ENCODE measurements at places on chromosomes 1 and 21.

GRCh38 chr1:18635891-18636595, 5.4 kb downstream of the PAX7 start:
- no peak for DNase-seq

GRCh38 chr1:53551428-53551995, 92.3 kb downstream of the DMRTB1 start:
- DNase-seq, result no peak

DNA sequence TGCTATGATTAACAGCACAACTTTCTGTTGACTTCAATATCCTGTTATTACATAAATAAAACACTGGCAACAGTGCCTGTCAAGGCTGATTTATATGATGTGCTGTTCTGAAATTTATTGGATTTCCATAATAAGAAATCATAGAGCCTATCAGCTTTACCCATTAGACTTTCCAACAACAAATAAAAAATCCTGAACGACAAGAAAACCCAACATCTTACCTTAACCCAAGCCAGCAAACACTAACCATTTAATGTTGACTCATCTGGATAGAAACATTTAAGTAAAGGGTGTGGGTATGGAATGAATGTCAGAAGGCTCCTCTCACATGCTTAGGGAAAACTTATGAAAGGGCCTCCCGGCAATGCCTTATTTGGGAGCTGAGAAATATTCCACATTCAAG, 165.1 kb downstream of the SLC45A1 start:
- DNase-seq, result no peak

DNA sequence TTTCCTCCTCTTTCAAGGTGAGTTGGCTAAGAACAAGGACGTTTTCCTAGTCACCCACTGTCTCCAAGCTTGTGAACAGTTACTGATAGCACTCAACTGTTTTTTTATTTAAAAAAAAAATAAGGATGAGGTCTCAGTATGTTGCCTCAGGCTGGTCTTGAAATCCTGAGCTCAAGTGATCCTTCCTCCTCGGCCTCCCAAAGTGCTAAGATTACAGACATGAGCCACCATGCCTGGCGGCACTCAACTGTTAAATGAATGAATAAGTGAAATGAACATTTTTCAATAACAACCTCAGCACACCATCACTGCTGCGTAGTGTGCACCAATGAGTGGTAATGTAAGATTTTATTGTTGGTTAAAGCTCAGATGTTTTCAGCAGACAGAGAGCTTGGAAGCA, 214.1 kb upstream of the NRIP1 start:
- no peak for DNase-seq

- DNase-seq, result no peak
Observed at GRCh38 chr1:154695985-154696384, 88.0 kb upstream of the ADAR start.

GRCh38 chr1:202343652-202344349, 2.1 kb upstream of the UBE2T start:
- DNase-seq, result no peak

DNA sequence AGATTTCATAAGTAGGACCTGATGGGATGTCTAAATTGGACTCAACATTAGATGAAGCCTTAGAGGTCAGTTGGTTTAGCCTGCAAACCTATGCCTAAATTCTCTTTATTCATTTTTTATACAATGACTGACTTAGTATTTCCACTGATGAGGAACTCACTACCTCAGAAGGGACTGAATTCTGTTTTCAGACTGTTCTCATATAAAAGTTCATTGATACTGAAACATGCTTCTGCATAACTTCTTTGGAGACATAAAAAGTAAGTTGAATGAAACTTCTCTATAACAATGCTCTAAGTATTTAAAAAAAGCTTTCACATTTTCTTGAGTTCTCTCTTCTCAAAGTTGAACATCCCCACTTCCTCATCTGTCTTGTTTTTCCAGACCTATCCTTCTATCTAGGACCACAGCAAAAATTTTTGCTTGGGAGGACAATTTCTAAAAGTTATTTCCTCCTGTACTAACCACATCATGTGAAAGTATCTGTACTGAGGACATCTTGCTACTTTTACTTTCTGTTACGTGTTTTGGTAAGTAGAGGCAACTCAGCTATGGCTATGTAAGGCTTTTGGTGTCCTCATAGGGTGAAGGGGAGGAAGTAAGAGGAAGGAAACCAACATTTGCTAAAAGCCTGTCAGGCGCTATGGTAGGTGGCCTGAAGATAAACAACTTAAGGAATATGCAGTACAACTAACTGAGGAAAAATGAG, 64.1 kb downstream of the USP24 start:
- no peak for DNase-seq

DNA sequence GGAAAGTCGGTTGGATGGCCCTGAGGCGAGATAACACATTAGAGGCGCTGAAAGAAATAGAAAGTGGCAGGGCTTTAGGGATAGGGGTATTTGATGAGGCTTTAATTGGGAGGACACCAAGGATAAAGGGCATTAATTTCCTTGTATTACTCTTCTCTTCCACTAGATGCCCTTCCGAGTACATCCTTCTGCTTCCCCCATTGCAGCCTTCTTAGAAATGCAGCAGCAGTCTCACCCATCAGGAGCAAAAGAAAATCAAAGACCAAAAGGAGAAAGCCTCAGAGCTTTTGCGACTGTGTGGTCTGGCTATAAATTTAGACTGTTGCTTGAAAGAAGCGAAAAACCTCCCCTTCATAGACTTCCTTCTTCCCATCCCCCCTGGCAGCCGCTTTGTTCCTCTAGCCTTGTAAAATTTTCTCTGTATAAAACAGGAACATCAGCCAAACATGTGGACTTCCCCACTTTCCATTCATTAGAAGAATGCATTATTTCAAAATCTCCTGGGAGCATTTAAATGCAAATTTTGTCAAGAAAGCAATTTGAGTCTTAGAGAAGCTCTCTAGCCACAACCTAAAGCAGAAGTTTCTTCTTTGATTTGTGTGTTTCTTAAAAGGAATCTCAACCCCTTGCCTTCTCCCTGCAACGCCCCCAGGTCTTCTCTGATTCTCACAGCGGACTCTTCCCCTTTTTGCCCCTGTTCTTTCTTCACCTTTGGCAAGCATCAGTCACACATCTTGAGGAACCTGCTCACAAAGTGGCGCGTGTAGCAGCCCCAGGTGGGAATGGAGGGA, 76.6 kb downstream of the NDUFS5 start:
- DNase-seq, result no peak

DNA sequence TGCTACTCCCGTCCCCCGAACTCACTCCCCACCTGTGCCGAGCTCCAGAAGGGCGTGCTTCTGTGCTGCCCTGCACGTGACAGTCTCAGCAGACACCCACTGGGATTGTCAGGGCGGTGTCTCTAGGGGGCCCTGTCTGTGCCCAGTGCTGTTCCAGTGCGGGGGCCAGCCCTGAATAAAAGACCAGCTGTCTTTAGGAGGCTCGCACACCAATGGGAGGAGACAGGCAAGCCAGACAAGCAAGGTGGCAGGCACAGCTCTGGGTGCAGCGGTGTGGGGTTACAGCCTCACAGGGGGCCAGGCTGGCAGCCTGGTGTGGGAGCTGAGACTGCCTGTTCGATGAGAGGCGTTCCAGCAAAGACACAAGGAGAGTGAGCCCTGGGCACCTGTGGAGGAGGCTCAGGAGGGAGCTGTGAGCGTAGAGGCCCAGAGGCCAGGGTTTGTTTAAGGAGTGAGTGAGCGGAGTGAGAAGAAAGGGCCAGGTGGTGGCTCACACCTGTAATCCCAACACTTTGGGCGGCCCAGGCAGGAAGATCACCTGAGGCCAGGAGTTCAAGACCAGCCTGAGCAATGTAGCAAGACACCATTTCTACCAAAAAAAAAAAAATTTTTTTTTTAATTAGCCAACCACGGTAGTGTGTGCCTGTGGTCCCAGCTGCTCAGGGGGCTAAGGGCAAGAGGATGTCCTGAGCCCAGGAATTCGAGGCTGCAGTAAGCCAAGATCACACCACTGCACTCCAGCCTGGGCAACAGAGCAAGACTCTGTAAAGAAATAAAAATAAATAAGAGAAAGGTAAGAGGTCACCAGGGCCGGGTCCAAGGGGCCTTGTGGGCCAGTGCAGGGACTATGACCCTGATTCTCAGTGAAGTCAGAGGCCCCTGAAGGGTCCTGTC, 48.2 kb upstream of the ARHGEF16 start:
- no peak for DNase-seq

GRCh38 chr1:234866007-234866866, 256.3 kb upstream of the IRF2BP2 start:
- no peak for DNase-seq

DNA sequence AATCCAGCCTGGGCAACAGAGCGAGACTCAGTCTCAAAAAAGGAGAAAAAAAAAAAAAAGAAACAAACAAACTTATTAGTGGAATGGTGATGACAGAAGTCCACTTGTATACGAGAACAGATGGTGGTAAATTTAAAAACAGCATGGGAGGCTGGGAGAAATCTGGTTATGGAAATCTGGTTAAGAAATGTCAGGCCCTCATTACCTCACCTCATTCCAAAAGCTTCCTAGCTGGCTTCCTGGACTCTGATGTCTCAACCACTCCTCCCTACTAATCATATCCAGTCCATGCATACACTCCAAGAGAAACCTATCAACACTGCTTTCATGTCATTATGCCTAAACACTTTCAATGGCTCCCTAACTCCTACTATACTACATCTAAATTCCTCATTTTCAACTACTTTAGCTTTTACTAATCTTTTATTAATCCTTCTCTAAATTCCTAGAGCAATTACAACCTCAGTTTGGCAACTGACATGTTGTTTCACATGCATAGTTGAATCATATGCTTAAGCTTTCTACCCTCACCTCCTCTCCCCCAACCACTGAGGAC, 52.9 kb downstream of the FOXJ3 start:
- no peak for DNase-seq

GRCh38 chr1:151059109-151060006, at the start of gene CDC42SE1:
Gene CDC42SE1 (minus strand): TSS chr1:151059622. CDS start chr1:151055730, 3,892 bp downstream.
- DNase-seq, result peak; percentile 76

- DNase-seq, result no peak
Observed at GRCh38 chr1:158163000-158163947, 17.4 kb upstream of the CD1D start.

- DNase-seq, result no peak
Observed at GRCh38 chr1:201207046-201207445, 16.4 kb downstream of the IGFN1 start.

DNA sequence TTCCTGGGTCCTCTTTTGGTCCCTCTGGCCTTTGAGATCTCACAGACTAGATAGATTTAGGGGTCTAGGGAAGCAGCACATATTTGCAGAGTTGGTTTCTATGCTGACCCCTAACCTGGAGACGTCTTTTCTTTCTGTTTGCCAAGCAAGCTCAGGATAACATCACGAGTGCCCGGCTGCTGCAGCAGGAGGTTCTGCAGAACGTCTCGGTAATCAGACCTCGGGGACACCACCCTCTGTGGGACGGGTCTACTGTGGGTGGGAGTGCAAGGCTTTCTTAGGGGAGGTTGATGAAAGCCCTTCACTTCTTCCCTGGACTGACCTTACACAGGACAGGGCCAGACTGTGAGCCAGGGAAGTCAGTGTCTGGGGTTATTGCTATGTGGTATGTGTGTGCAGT, 2.9 kb downstream of the IL24 start:
- no peak for DNase-seq

- no peak for DNase-seq
Observed at GRCh38 chr1:206631085-206631509, 4.2 kb upstream of the DYRK3 start.

DNA sequence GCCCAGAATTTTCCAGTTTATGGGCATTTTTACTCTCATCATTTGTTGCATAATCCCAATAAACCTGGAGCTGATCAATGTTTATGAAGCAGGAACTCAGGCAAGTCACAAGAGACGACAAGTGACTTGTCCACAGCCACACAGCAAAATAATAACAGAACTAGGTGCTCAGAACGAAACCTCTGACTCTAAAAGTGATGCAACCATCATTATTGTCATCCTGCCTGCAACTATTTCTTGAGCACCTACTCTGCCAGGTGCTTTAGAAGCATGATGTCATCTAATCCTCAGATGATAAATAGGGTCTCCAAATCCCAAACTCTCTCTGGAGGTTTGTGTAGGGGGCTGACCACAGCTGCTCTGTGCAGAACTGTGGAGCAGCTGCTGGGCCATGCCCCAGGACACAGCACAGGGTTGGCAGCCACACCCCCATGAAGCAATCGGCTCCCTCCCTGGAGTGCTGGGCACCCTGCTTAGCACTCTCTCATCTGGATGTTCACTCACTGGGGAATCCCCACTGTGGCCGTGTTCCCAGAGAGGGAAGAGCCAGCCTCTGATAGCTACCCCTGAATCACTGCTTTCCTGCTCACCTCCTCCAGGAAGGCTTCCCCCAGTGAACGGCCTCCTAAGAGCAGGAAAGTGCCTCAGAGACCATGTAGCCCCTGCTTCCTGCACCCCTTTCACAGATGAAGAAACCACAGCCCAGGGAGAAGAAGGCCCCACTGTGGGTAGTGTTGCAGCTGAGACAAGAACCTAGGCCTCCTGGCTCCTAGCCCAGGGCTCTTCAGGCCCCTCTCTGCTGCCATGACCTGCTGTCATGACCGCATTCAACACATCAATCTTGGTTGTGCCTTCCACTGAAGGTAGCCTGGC, 2.1 kb downstream of the TTC22 start:
- no peak for DNase-seq

DNA sequence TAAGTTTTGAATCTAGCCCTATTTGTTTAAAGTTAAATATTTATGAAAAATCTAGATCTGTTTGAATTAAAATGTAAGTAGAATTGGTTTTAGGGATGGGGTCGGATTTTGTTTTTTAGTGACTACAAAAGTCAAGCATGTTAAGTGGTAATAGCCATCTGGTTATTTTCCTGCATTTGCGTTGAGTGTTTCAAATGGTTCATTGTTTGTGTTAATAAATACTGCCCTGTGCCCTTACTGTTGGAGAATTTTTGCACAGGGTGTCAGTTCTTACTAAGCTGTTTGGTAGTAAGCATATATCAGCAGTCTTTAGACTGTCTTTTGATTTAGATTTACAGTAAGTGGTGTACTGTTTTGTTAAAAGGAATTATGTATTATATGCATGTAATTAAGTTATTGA, 46.1 kb upstream of the TARS2 start:
- no peak for DNase-seq

- no peak for DNase-seq
Observed at GRCh38 chr1:95257758-95258157, 23.7 kb downstream of the RWDD3 start.

DNA sequence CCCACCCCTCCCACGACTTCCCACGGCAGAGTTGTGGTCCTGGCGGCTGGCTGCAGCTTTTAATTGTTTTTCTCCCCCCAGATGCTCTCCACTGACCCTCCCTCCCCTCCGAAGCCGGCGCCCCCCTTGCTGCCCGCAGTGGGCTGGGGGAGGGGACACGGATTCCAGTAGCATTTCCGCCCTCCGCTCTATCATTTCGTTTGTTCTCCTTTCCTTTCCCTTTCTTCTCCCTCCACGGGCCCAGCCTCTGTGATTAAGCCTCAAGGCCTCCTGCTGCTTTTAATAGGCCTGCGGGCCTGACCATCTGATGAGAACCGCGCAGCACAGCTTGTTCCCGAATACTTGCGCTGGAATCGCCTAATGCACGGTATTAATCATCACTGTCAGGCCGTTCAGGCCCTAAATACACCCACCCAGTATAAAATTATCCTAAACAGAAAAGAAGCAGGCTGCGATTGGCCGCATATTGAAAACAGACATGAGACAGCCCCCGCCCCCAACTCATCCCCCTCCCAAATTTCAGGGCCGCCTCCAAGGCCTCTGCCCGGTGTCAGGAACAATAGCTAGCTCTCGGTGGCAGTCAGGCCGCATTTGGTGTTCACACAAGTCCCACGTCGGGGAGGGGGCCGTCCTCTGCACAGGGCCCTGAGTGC, 102.0 kb upstream of the ARHGEF16 start:
- DNase-seq, result no peak

GRCh38 chr1:174204697-174205308, 45.5 kb downstream of the RABGAP1L start:
- no peak for DNase-seq

All from T-helper 17 cell (primary cell).